Panc1 (cell line): ENCODE measurements at places on chromosomes 5 and 9.

DNA sequence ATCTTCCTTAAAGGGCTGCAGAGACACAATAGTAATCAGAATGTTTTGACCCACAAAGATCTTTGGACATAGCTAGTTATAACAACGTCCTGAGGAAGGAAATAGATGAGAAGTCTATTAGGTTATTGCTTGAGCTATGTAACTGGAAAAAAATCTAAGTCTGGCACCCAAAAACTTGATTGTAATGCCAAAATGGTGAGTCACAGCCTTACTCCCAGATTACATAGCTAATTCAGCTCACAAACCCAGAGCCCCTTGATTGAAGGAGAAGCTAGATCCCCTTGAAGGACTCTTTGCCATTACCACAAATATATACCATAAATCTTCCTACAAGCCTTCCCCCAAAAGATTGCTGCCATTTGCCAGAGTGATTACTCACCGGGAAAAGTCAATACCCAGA lies 341.8 kb upstream of the KIF2A start:
- no peak for DNase-seq

- no peak for DNase-seq
These were observed 1.3 kb upstream of the CDHR2 start for GRCh38 chr5:176547802-176548201.

GRCh38 chr9:92001244-92001643 lies 51.2 kb upstream of the ROR2 start:
- no peak for DNase-seq

GRCh38 chr5:130400091-130400490 lies 495.8 kb downstream of the CHSY3 start:
- no peak for DNase-seq
